ENCODE measurements at places on chromosomes 16 and 17.
A peak's percentile ranks its signal among the peaks of the same experiment; 100 is the strongest.

- no peak for DNase-seq
Observed at GRCh38 chr17:56733833-56734232, 99.9 kb downstream of the C17orf67 start.

- no peak for DNase-seq
Observed at GRCh38 chr16:8668113-8668512, 6.3 kb upstream of the ABAT start.

DNA sequence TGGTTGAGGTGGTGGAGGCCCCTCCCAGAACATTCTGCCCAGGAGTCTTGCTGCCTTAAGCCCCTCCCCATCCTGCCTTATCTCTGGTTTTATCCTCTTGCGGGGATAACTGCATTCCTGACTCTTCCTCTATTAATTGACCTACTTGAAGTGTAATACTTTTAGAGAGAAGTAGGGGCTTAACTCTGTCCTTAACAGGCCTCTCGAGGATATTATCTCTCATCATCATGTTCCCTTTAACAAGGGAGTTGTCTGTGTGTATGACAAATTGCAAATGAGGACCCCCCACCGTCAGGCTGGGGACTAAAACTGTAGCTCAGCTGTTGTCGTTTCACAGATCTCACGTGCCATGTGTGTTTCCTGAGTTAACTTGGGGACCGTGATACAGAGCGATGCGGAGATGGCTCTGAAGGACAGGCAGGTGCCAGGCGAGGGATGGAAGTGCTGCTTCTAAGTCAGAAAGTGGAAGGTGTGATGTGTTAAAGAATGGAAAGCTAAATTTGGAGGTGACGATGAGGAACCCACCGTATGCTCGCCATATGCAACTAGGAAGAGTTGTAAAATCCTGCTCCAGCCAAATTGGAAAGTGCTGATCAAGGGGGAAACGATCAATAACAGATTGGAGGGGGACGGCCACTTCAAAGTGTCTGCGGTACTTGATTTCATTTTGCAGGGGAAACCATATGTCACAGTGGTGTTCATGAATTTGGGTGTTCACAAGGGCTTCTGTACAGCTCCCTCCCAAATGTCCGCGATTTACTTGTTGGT, 106.3 kb downstream of the RPTOR start:
- DNase-seq = no peak

- DNase-seq = no peak
Observed at GRCh38 chr17:76816590-76817135, 51.5 kb upstream of the MGAT5B start.

DNA sequence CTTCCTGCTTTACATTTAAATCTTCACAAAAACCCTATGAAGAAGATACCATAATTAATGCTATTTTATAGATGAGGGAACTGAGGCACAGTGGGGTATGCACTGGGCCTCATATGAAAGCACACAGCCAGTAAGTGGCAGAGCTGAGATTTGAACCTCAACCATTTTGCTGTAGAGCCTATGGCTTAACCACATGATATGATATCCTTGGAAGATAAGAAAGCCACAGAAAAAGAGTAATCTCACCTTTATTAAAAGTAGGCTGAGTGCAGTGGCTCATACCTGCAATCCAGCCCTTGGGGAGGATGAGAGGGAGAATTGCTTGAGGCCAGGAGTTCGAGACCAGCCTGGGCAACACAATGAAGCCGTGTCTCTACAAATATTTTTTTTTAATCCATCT, 15.0 kb upstream of the TOB1 start:
- no peak for DNase-seq

DNA sequence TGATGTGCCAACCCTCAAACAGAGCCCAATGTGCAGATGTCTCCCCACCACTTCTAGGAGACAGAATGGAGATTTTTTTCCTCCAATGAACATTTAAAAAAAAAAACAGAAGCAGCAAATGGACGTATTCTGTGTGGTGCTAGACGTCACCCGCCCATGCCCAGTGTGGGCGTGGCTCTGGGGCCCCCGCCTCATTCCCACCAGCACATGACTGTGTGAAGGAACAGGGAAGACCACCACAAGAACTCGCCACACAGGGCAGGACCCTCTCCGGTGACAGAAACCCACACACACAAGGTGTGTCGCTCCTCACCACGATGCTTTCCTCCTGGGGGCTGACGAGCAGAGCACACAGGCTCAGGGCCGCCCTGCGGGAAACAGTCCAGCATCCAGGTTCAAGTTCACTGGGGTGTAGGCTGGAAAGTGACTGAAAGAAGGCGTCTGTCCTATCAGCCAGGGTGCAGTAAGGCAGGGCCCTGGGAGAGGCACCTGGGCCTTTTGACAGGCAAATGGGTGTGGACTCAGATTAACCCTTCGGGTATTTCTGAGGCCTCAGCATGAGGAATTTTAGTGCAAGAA, 53.5 kb downstream of the KLHDC4 start:
- no peak for DNase-seq

DNA sequence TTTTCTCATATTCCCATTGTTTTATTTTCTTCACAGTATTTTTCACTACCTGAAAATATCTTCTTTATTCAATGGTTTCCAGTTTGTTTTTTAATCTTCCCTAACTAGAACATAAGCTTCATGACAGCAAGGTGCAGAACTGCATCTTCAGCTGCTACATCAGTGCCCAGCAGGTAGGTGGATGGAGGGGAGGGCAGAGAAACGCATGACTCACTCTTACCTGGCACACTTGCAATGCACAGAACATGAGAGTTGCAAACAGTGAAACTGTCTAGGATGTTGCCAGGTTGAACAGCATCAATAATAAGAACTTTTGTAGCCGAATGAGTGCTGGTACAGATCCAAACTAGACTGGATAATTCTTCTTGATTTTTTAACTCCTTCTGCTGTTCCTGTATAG, 127.1 kb downstream of the SPAG9 start:
- no peak for DNase-seq

DNA sequence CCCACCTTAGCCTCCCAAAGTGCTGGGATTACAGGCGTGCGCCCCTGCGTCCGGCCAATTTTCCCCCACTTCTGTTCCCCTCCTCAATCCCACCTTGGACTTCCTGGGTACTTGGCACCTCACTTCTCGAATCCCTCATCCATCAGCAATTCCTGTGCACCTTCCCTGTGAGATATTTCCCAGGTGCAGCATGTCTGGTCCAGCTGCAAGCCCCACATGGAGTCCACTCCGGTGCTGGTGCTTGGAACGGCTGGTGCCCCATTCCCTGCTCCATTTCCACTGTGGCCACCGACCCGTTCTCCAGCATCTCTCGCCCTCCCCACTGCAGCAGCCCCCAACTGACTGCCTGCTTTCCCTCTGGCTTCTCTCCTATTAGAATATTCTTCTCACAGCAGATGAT, 35.3 kb downstream of the NOL11 start:
- DNase-seq = no peak

DNA sequence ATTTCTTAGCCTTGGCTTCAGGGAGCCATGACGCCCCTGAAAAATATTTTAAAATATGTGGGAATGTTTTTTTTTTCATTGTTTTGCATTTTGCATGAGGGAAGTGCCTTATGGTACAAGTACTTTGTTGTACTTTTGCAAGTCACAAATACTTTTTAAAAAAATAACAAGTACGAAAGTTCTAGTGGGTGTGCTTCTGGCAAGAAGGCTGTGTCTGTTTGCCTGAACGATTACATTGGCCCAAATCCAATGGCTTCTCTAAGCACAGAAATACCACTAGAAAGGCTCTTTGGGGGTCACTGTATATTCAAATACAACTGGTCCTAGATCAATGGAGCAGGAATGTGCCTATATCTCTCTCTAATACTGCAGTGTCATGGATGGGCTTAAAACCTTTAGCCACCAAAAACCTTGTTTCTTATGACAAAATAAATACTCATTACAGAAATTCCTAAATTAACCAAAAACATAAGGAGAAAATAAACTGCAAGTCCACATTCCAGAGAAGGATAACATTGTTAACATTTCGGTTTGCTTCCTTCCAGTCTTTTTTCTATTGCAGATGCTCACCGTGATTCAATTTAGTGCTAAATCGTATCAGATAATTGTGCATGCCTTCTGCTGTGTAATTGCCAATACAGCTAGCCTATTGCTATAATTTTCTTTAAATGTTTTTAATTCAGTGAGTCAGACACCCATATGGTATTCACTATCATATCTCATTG, 97.4 kb downstream of the VAT1L start:
- DNase-seq = no peak

- no peak for DNase-seq
Observed at GRCh38 chr17:10318535-10318934, 54.3 kb downstream of the MYH13 start.

GRCh38 chr17:2594722-2595599, 1.5 kb downstream of the PAFAH1B1 start:
- no peak for DNase-seq

DNA sequence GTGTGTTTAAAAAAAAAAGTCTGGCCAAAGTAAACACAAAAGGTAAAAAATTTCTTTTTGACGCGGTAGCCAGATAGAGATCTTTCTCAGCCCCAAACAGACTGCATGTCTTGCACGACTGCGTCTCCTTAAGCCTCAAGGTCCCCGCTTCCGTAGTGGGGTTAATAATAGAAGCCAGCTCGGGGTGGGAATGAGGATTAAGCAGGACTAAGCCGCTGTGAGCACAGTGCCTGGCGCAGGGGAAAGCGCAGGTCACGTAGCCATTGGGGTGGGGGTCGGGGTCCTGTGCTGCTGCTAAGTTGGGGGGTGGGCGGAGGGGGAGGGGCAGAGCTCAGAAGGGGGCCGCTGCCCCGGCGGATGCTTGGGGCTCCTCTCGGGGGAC, 521 bp downstream of the GGA2 start:
- no peak for DNase-seq

DNA sequence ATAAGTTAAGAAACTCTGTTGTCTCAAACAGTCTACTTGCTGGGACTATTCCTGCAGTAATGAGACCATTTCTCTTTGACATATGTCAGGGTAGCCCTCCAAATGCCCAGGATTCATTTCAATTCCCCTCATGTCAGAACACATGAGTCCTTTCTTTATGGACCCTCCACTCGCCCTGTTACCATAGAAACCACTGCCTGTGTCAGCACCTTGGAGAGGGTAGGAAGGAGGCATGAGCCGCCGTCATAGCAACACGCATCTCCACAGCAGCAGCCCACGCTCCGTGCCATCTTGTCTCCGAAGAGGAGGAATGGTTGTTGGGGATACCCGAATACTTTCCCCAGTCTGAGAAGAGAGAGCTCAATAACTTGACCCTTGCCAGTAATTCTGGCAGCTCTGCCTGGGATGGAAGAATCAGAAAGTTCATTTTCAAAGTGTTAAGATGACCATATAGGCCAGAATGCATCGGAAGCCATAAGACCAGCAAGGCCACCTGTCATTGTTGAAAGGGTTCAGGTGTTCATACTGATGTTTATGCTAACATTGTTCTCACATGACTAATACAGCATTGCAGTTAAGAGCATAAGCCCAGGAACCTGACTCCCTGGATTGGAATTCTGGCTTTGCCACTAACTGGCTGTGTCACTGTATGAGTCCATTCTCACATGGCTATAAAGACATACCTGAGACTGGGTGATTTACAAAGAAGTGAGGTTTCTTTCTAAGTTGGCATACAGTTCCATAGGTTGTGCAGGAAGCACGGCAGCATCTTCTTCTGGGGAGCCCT, 141.3 kb downstream of the ABCC12 start:
- DNase-seq = no peak

- DNase-seq = no peak
Observed at GRCh38 chr17:81315129-81315884, 20.2 kb upstream of the SLC38A10 start.

GRCh38 chr16:75116081-75116910, at the start of gene LDHD:
LDHD (minus strand) TSS chr16:75116780; CDS start chr16:75116720, 60 bp downstream.
- peak; percentile 45 for DNase-seq

DNA sequence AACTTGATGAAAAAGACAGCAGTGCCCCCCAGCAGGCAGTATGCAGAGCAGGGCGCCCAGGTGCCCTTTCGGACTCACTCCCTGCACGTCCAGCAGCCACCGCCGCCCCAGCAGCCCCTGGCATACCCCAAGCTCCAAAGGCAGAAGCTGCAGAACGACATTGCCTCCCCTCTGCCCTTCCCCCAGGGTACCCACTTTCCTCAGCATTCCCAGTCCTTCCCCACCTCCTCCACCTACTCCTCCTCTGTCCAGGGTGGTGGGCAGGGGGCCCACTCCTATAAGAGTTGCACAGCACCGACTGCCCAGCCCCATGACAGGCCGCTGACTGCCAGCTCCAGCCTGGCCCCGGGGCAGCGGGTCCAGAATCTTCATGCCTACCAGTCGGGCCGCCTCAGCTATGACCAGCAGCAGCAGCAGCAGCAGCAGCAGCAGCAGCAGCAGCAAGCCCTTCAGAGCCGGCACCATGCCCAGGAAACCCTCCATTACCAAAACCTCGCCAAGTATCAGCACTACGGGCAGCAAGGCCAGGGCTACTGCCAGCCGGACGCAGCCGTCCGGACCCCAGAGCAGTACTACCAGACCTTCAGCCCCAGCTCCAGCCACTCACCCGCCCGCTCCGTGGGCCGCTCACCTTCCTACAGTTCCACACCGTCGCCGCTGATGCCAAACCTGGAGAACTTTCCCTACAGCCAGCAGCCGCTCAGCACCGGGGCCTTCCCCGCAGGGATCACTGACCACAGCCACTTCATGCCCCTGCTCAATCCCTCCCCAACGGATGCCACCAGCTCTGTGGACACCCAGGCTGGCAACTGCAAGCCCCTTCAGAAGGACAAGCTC, 43.2 kb downstream of the SREBF1 start:
- DNase-seq = no peak

- peak; percentile 62 for DNase-seq
Observed at GRCh38 chr17:67594115-67594880, 123.4 kb upstream of the NOL11 start.

GRCh38 chr16:85709766-85710585, 21.2 kb upstream of the GINS2 start:
- no peak for DNase-seq

DNA sequence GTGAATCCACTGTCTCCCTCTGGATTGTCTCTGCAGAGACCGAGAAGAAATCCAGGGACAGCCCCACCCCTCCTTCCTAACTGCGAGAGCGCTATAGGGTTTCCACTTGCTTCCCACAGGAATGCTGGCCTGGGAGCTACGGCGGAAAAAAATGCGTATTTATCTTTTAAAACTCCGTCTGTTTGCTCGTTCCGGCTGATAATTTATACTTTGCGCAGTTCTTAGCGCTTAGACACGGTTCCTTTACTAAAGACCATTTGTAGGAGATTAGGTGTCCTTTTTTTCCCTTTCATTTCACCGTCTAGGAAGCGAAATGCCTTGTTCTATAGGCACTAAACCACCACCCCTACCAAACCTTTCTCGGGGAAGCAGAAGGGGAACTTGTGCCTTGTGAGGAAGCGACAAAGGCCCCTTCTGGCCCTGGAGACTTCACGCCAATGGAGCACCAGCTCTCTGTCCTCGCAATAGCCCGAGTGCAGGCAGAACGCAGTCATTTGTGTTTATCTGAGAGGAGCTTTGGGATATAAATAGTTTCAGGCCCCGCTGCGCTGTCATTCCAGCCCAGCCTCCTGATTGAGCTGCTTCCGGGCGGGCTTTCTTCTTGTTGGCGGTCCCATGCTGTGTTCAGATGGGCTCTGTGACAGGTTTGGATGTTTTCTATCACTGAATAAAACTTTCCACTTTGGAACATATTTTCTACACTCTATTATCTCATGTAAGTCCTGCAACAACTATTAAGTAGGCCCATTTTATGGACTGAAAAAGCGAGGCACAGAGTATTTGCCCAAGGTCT, 791 bp upstream of the SUPT4H1 start:
- DNase-seq = peak; percentile 52
